ENCODE measurements at places on chromosomes 13 and 19.

DNA sequence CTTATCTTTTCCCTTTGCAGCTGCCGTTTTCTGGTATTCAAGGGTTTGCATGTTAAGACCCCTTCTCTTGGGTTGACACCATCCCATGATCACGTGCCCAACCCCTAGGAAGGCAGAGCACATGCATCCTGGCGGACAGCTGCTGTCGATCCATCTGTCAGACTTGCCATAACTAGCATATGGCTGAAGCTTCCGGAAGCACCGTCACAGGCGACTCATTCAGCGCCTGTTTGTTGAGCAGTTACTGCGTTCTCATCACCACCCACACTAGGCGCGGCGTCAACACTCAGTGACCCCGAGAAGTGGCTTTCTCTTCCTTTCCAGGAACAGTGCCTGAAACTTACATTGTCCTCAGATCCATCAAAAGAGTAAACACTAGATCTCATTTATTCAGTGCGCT is 93.6 kb downstream of the SOX1 start:
- DNase-seq: no peak

GRCh38 chr13:73336773-73337172 is 278.0 kb downstream of the KLF5 start:
- no peak for DNase-seq

DNA sequence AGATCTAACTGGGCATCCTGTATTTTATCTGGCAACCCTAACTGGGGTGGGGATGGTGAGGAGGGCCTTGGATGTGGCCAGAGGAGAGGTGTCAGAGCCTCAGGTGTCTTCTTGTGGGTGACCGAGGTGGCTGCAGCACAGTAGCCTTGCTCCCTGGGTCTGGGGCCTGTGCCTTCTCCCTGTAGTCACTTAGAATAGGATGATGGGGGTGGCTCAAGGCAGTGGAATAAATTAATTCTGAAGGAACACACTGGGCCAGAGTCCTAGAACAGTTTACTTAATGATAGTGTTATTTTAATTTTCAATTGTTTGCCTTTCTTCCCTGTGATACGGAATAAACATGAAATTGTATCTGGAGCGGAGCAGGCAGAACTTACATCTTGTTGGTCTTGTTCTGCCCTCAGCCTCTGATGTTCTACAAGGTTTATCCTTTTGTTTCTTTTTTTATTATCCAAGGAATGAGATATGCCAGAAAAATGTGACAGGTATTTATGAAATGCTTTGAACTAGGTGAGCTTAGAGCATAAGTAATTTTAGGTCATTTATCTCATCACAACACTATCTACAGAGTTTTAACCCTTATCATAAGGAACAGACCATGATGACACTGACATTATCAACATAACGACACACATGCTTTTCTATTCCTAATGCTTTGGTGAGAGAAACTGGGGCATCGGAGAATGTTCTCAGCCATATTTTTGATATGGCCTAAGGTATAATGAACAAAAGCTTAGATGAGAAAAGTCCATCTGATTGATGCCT is 51.4 kb downstream of the LRCH1 start:
- DNase-seq: no peak

- DNase-seq: no peak
Observed at GRCh38 chr13:77207943-77208342, 119.0 kb downstream of the MYCBP2 start.

GRCh38 chr19:28542394-28543243 is 670.3 kb downstream of the UQCRFS1 start:
- DNase-seq: no peak

- no peak for DNase-seq
Observed at GRCh38 chr13:65866138-65866537, 1364.0 kb downstream of the PCDH9 start.

DNA sequence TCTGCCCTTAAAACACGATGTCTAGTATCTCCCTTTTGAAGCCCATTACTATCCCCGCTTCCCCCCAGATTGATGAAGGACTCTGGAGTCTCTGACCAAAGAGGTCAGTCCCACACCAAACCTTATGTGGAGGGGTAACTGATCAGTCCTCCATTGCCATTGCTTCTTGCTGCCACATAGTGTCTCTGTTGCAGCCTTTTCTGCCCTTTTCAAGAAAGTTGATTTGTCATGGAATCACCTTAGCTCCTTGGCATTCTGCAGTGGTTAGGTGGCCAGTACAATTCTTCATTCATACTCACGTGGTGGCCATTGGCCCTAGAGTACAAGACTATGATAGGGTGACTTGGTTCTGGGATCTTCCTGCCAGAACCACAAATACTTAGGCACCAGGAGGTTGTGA is 8.4 kb upstream of the HTR2A start:
- no peak for DNase-seq

Data from HL-60 (cell line).